Uterus (tissue), 4 donors: ENCODE measurements at places on chromosomes 4 and X.
A peak's percentile ranks its signal among the peaks of the same experiment; 100 is the strongest.

GRCh38 chr4:123096038-123096437 lies 173.6 kb upstream of the NUDT6 start:
- H3K27ac ChIP-seq, result no peak overlapping the region
- H3K27me3 ChIP-seq, result no peaks in the 10 kb centered on the region
- H3K4me1 ChIP-seq, result no peaks in the 10 kb centered on the region
- DNase-seq, result no peak

GRCh38 chrX:16587836-16588235 lies 62.1 kb upstream of the S100G start:
- no peaks in the 10 kb centered on the region for H3K4me1 ChIP-seq
- H3K27me3 ChIP-seq, result no peaks in the 10 kb centered on the region
- H3K4me3 ChIP-seq, result no peak overlapping the region
- no peak for DNase-seq
- H3K27ac ChIP-seq, result no peak overlapping the region

DNA sequence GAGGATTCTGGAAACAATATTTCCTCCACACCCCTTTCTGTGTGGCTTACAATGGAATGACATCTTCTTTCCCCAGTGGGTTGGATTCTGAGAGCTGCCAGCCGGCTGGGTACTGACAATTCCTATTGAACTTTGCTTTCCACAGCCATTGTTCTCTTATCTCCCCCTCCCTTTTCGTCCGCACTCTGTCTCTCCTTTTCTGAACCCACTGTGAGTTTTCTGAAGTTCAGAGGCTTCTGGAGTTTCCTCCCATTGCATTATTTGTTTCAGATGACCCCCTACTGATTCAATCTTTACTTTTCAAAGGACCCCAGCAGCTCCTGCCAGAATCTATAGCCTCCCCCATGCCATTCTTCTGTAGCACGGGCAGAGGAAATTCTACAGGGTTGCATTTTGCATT lies 10.4 kb downstream of the SMPX start:
- H3K36me3 ChIP-seq, result no peaks in the 10 kb centered on the region
- H3K4me3 ChIP-seq, result no peak overlapping the region
- no peak overlapping the region for H3K27ac ChIP-seq

DNA sequence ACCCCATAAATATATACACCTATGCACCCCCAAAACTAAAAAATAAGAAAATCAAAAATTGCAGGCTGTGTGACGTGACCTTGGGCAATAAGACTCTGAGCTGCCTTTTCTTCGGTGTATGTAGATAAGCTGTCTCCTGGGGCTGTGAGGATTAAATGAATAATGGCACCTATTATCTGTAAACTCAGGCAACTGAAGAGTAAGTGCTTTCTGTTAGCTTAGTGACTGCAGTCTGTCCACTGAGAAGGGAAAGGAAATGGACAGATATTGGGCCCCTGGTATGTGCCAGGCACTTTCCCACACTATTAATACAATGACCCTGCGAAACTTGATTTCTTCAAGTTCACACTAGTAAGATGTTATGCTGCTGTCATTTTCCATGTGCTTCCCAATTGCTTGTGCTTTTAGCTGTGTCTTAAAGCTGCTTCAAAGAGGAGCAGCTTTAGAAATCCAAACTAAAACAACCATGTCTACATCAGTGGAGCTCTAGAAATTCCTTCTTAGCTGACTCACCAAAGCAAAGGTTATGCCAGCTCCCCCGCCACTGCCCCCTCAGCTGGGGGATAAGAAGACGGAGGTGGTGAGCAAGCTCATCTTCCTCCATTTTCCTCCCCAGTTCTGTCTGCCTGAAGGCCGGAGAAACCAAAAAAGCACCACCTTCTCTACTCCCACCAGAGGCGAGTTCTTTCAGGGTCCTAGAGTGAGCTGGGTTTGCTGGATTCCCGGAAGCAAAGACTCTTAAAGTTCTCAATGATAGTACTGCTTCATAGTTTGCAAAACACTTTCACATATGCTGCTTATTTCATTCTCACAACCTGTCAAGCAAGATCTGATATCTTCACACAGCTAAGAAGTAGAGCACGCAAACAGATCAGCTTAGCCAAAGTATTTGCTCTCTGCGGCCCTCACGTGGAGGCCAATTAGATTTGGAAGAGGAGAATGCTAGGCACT lies 8.8 kb upstream of the DGAT2L6 start:
- peak; percentile 38 for DNase-seq
- H3K27ac ChIP-seq, result peak overlapping the region; percentile 41
- no peaks in the 10 kb centered on the region for H3K36me3 ChIP-seq
- no peaks in the 10 kb centered on the region for H3K27me3 ChIP-seq
- H3K4me1 ChIP-seq, result no peaks in the 10 kb centered on the region
- no peak overlapping the region for H3K4me3 ChIP-seq

DNA sequence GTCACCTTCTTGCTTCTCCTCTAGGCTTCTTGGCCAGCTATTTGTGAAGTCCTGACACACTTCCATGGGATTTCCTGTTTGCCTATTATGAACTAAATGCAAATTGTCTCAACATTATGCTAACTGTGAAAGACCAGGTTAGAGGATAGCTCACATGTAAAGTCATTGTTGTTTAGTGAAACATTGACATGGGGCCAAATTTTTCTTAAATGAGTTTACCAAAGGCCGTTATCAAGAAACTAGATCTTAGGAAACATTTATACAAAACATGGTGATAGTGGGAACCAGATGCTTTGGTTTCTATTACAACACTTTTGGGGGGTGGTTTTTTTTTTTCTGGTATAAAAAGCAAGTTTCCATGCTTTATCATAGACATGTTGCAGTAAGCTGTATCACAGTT lies 466.8 kb upstream of the FAM241A start:
- H3K4me3 ChIP-seq, result no peak overlapping the region
- H3K27ac ChIP-seq, result peak overlapping the region; percentile 39
- H3K4me1 ChIP-seq, result no peaks in the 10 kb centered on the region
- H3K36me3 ChIP-seq, result no peaks in the 10 kb centered on the region

- H3K4me1 ChIP-seq, result peaks cover 8% of the 10 kb centered on the region
- DNase-seq, result no peak
- no peaks in the 10 kb centered on the region for H3K36me3 ChIP-seq
- no peak overlapping the region for H3K27ac ChIP-seq
- no peak overlapping the region for H3K4me3 ChIP-seq
Measured at GRCh38 chr4:26104056-26104685, 190.2 kb downstream of the SMIM20 start.

DNA sequence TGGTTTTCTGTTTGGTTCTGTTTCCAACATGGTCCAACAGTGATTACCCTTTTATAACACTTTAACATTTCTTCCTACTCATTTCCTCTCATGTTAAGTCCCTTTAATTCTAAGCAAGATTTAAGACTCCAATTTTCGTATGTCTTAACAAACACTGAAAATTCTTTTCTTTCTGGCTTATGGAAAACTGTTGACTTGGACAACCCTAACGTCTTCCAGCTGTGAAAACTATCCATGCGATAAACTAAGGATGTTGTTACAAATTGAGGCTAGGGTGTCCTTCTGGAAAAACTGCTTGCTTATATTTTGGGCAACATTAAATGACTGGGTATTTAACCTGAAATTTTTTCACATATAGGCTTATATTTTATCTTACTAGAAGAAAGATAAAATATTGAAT lies 33.9 kb upstream of the RTL3 start:
- no peak overlapping the region for H3K4me3 ChIP-seq
- no peaks in the 10 kb centered on the region for H3K4me1 ChIP-seq
- H3K36me3 ChIP-seq, result no peaks in the 10 kb centered on the region
- no peaks in the 10 kb centered on the region for H3K27me3 ChIP-seq
- DNase-seq, result no peak

DNA sequence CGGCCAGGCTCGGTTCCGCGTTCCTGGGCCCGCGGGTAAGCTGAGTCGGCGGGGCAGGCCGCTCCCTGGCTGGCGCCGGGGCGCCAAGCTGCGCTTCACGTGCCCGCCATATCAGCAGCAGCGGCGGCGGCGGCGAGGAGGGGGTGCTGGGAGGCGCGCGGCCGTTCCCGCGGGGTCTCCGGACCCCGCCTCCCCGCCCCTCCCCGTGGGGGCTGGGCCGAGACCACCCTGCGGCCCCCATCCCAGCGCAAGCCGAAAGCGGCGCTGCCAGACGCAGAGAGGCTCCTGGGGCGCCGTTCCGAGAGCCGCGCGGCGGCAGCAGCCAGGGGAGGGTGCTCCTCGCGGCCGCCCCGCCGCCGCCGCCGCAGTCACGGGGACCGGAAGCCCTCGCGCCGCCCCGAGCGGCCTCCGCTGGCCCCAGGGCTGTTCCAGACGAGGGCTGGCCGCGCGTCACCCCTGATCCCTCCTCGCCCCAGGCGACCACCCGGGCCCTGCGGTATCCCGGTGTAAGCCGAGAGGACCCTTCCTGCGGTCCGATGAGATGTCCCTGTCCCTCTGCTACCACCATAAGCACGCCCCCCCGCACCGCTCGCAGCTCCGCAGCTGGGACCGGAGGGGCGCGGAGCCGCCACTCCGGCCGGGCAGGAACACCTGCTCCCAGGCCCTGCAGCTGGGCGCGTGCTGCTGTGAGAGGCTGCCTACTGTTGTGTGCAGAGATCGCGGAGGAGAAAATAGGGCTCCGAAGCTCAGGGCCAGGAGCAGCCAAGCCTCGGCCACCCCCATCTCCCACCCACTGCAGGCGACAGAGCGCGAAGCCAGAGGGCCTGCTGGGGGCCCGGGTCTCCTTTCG lies 7.5 kb upstream of the BCOR start:
- peak; percentile 41 for DNase-seq
- peak overlapping the region; percentile 97 for H3K27ac ChIP-seq
- H3K4me1 ChIP-seq, result no peaks in the 10 kb centered on the region
- H3K36me3 ChIP-seq, result no peaks in the 10 kb centered on the region
- H3K4me3 ChIP-seq, result peak overlapping the region; percentile 39
- peaks cover 15% of the 10 kb centered on the region for H3K27me3 ChIP-seq

- no peak overlapping the region for H3K4me3 ChIP-seq
- no peak for DNase-seq
Measured at GRCh38 chr4:43331226-43332051, 438.9 kb downstream of the GRXCR1 start.

DNA sequence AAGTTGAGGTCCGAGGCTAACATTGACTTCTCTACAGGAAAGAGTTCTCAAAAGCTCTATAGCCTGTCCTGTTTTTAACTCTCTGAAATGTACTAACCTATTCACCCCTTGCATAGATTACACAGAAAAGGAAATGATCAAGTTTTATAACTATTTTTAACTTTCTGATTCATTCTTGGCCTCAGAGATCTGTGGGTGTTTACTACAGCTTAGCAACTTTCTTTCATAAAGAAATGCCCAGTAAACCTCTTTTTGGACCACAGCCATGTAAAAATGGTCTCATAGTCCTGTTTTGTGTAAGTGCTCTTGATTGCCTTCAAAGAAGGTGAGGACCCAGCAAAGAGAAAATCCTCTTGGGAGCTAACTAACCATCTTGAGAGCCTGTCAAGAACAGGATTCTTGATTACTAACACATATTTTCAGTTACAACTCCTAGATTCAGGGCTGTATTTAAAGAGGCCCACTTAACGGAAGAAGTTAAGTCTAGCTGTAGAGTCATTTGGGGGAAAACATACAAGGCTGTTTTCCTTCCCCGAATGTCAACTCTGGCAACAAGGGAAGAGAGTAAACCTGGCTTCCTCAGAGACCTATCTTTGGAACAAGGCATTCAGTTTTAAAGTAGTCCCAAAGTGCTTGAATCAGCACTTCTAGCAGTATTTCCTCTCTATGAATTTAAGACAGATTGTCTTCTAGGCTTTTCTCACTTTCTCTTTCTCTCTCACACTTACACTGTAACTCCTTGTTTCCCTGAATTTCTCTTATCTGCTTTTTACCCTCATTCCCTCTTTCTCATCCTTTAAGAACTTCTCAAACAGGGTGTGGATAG lies 78.2 kb downstream of the IL21 start:
- H3K4me3 ChIP-seq, result no peak overlapping the region
- no peaks in the 10 kb centered on the region for H3K4me1 ChIP-seq

DNA sequence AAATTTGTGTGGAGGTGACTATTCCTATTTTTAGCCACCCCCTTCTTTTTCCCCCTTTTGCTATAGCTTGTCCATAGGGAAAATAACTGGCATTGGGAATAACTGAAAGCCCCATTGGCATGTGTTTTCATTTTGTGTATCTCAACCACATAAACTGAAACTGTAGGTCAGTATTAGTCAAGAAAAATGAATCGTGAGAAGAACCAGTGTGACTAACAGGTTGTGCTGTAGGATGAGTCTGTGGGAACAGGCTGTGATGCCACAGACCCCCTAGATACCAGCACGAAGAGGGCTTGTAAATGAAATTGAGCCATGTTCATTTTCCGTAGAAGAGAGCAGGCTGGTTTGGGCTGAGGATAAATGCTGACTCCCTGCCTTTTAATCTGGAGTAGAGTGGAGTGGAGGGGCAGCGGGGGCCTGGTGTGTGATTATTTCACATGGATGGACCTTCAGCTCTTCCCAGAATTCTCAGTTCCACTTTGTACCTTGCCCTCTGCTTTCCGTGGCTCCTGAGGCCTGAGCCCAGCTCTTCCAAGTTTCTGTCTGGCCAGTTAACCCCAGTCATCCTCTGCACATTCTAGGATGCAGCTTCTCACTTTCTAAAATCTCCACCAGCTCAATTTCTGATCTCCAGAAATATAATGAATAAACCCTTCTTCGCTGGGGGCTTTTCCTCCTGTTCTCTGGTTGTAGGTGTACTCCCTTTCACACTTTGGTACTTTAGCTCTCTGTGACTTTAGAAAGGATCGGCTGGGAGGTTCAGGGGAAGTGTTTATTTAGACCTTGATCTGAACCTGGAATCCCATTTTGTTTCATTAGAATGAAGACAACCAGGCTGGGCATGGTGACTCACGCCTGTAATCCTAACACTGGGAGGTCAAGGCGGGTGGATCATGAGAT lies 37.3 kb downstream of the DCUN1D4 start:
- DNase-seq, result no peak
- no peak overlapping the region for H3K27ac ChIP-seq
- H3K36me3 ChIP-seq, result no peaks in the 10 kb centered on the region
- no peaks in the 10 kb centered on the region for H3K4me1 ChIP-seq

DNA sequence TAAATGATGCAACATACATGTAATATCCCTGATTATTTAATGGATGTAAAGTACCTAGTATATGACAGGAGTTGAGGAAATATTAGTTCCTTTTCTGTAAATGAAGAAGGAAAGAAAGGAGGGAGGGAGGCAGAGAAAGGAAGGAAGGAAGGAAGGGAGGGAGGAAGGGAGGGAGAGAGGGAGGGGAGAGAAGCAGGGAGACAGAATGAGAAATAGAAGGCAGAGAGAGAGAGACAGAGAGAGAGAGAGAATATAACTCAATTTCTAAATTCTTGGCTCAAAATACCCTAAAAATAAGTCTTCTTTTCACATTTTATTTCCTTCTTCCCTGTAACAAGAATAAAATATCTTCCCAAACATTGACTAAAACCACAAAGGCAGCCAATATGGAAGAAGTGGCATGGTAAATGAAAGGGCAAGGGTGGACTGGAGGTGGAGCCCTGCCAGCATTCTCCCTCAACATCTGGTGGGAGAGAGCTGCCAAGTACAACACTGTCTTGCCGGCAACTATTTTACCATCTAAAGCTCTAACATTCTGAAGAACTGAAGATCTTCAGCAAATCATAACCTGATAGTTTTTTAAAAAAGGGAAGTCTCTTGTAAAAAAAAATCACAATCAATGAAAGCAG lies 245.1 kb downstream of the PPP3CA start:
- DNase-seq, result peak; percentile 21
- no peaks in the 10 kb centered on the region for H3K27me3 ChIP-seq
- no peaks in the 10 kb centered on the region for H3K4me1 ChIP-seq
- H3K27ac ChIP-seq, result no peak overlapping the region
- H3K36me3 ChIP-seq, result no peaks in the 10 kb centered on the region

- H3K4me1 ChIP-seq, result no peaks in the 10 kb centered on the region
- DNase-seq, result peak; percentile 71
- H3K27me3 ChIP-seq, result no peaks in the 10 kb centered on the region
- peak within 1 kb of the TSS; percentile 81 for H3K27ac ChIP-seq
Measured at GRCh38 chrX:133415276-133416105, at the start of gene GPC4. TSS of gene GPC4 (minus strand) at chrX:133415489. CDS start at chrX:133414965, 524 bp downstream.

- no peak overlapping the region for H3K4me3 ChIP-seq
- H3K36me3 ChIP-seq, result no peaks in the 10 kb centered on the region
- H3K27ac ChIP-seq, result no peak overlapping the region
Measured at GRCh38 chrX:118324588-118324987, 21.3 kb upstream of the WDR44 start.
